NCI-H2107 (cell line): ENCODE measurements at places on chromosomes 5 and 9.

- no peak for DNase-seq
These were observed 476.1 kb upstream of the ACO1 start for GRCh38 chr9:31908158-31908890.

- DNase-seq: no peak
These were observed 691 bp downstream of the FCHO2 start for GRCh38 chr5:72956324-72957140.

DNA sequence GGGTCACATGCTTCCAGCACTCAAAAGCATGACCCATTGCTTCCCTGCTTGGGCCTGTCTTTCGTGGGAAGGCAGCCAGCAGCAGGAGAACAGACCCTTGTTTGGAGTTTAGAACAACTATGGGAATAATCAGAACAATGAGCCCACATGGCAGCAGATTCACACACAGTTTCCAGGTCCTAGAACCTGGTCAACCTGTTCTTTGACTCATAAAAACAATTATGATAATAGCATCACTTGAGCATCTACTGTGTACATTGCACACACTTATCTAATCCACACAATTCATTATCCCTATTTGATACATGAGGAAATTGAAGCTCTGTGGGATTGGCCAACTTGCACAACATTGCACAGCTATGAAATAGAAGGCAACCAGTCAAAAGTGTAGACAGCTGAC, 41.7 kb downstream of the KLF4 start:
- DNase-seq: no peak

DNA sequence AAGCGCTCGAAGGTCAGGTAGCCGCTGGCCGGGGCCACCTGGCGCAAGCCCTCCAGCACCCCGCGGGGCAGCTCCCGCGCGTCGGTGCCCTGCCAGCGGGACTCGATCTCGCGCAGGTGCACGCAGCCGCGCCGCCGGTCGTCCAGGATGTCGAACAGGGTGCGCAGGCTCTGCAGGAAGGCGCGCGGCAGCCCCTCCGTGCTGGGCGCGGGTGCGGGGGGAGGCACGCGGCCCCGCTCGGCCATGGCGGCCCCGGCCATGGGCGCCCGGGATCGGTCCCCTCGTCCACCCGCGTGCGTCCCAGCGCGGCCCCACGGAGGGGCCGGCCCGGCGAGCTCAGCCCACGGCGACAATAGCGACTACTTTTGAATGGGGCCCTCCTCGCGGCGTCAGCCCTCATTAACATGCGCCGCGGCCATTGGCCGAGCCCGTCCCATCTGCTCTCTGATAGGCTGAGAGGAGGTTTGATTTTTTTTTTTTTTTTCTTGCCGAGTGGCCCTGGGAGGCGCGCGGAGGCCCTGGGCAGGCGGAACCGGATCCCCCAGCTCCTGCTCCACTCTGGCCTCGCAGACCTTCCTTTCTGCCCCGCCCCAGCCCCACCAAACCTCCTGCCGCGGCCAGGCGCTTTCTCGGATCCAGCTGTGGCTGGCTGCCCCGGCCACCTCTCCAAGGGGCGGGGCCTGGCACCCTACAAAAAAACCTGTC, at the start of gene SAPCD2:
Gene SAPCD2, minus strand, starts transcription at position 357 of the 705 bp plus-strand sequence. Its CDS starts 97 bp downstream, at position 260.
- DNase-seq: peak; percentile 93

- no peak for DNase-seq
These were observed 4.9 kb upstream of the LCN1 start for GRCh38 chr9:135516132-135516860.

DNA sequence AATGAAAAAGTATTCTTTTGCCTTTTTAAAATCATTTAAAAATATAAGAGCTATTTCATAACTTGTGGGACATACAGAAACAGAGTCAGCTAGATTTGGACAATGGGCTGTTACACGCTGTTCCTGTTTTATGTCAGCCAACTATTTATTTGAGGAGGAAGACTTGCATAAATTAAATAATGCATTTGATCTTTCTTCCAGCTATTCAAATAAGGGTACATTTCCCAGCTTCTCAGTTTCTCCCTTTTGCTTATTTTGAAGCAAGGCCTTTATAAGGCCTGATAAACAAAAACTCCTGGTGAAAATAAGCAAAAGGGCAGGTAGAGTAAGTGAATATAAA, 6.5 kb downstream of the STOM start:
- no peak for DNase-seq

- DNase-seq: peak; percentile 9
These were observed 13.7 kb upstream of the PSMB7 start for GRCh38 chr9:124428751-124429529.

GRCh38 chr9:98995059-98995671, 51.5 kb downstream of the COL15A1 start:
- DNase-seq: no peak

DNA sequence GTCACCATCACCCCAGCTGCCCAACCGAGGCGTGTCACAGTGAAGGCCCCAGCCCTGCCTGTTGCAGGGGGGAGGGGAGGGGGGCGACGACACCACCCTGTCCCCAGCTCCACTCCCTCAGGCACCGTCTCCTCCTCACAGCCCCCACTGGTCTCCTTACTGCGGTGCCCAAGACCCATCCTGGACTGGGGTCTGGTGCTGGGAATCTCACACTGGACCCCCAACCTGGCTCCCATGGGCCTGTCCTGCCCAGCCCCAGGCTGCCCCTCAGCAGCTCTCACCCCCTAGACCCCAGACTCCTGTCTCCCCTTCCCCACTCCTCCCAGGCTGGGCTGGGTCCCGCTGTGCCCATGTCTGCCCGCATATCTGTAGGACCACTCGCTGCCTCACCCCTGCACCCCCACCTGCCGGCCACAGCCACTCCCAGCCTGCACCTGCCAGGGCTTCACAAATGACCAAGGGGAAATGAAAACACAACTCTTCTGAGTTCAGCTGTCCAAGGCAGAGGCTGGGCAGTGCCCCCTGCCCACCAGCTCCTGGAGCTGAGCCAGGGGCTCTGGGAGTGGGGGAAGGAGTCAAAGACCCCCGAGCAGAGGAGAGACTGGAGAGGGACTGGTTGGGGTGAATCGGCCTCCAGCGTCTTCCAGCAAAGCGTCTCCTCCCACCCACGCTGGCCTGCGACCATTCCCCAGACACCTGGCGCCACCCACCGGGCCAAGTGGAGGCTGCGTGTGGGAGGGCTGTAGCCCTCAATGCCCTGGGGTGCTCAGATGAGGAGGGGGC, 32.6 kb upstream of the EGFL7 start:
- peak; percentile 39 for DNase-seq

- no peak for DNase-seq
These were observed 56.9 kb upstream of the RASA1 start for GRCh38 chr5:87210743-87211142.

- DNase-seq: no peak
These were observed 62.8 kb downstream of the PFDN1 start for GRCh38 chr5:140239939-140240700.

- DNase-seq: no peak
These were observed 96.0 kb upstream of the PRR16 start for GRCh38 chr5:120367896-120368634.
